ENCODE measurements at places on chromosomes 3 and 15.

DNA sequence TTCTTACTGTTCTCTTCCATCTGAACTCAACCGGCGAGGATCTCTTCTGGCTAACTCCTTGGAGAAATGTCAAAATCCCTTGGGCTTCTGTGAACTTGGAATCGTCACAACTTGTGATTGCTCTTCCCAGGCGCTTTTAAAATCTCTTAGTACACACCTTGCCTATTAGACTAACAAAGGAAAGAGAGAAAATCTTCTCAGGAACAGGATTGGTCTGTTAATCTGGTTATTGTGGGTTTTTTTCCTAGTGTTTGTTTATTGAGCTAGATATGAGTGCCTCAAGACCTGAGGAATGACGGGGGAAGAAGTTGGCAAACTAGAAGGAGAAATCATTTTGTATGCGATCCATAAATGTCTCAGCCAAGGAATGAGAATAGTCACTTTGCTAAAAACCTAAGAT lies at the start of gene ATP13A5:
ATP13A5 (minus strand) TSS at position 48 of the 400 bp plus-strand sequence; CDS start at position 20, 28 bp downstream.
- no peak for DNase-seq

GRCh38 chr3:50671331-50671730 lies 3.4 kb upstream of the DOCK3 start:
- no peak for DNase-seq

- DNase-seq = peak; percentile 84
These were observed 924 bp upstream of the SIN3A start for GRCh38 chr15:75452364-75452864.

- no peak for DNase-seq
These were observed 8.7 kb downstream of the HLTF start for GRCh38 chr3:149077628-149078027.

DNA sequence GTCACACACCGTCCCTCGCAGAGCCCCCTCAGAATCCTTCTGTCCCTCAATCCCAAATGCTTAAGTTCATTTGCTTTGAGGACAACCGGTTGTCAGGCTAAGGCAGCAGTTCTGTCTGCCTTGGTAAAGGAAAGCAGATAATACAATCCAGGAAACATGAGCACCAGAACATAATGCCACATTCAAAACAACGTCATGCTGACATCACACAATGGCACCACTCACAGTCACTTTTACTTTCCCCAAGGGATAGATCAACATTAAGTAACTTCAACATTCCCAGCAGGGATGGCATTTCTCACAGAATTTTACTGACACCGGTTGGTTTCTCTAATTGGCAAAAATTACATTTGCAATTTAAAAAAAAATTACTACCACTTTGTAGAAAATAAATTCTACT lies 74.6 kb upstream of the PSMD6 start:
- no peak for DNase-seq

- DNase-seq = no peak
These were observed 5.5 kb upstream of the ARID3B start for GRCh38 chr15:74535388-74536084.

GRCh38 chr3:50365080-50365841 lies 5.9 kb upstream of the TMEM115 start:
- peak; percentile 96 for DNase-seq

GRCh38 chr3:169552533-169552932 lies 111.0 kb downstream of the MECOM start:
- no peak for DNase-seq

- no peak for DNase-seq
These were observed 28.7 kb downstream of the ALDH1L1 start for GRCh38 chr3:126151562-126152302.

- DNase-seq = peak; percentile 7
These were observed 714 bp downstream of the ECT2 start for GRCh38 chr3:172751175-172751704.

DNA sequence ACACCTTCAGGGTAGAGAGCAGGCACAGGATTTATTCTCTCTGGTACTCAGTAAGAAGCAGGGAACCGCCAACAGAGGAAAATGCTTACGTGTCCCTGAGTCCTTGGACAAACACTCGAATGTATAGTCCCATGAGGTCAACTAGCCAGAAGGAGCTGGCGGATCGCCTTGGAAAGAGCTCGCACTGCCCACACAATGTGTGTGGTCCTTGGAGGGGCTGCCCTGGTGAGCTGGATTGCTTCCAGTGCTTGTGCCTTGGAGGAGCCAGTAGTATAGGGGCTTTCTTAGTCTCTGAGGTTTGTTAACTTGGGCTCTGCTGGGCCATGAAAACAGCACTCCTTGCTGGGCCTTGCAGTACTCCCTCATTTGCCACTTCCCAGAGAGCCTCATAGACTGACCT lies 40.7 kb upstream of the VILL start:
- no peak for DNase-seq

DNA sequence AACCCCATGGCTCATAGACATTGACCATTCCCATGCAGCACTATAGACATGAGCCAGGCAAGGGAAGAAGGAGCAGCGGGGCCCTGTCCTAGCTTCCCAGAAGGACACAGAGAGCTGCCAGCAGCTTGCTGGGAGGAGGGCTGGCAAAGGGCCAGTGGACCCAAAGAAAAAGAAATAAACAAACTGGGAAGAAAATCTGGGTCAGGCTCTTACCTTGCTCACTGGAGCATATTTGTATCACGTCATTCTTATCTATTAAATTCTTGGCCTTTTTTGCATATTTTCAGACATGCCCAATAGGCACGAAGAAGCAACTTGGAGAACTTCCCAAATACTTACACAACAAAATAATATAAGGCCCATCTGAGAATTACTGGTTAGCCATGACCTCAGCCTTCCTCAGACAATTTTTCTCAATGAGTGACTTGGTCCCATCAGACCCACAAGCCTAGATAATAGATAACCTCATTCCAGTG lies 28.4 kb downstream of the RASGRP1 start:
- DNase-seq = no peak

GRCh38 chr3:119220970-119221667 lies 19.6 kb downstream of the B4GALT4 start:
- no peak for DNase-seq

- no peak for DNase-seq
These were observed 33.4 kb downstream of the OXSM start for GRCh38 chr3:25823314-25823713.

DNA sequence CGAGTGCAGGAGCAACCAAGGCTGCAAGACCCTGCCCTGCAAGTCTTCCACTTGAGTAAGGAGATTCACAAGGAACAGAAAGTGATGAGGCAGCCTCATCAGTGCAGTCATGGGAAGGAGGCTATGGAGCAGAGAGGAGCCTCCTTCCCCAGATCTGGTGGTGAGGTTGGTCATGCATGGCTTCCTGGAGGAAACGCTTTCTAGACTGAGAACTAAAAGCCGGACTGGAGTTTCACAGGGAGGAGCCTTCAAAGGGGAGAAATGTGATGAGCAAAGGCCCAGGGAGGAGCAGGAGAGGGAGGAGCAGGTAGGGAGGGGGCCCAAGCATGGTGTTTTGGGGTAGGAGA lies 139.9 kb downstream of the SRGAP3 start:
- no peak for DNase-seq

GRCh38 chr3:50599716-50600118 lies 11.9 kb downstream of the CISH start:
- no peak for DNase-seq

DNA sequence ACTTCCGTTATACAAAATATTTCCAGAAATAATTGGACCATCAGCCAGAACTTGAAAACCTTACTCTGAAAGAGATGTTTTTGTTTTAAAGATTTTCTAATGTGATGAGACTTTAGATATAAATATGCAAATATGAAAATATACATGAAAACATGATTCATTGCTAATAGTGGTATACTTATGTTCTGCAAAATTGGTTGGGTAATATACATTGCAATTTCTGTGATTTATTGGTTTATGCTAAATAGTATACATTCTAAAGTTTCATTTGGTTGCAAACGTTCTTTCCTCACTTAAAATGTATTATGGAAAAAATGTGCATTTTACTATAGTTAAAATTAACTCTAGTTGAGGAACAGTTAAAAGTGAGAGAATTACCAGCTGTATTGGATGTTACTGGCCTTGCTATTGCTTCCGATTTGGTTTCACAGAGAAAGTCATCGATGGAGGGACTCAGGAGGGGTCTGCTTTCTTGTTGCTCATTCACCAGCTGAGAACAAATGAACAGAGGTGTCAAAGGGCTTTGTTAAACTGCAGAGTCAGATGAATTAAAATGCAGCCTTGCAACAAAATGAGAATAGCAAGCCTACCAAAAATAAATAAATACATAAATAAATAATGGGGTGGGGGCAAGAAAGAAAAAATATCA lies 149.3 kb downstream of the PEX5L start:
- DNase-seq = no peak

Data from CD4-positive, alpha-beta T cell treated with Interleukin-1 beta for 1 hour (primary cell).